Hippocampal formation (tissue), 2 donors: ENCODE measurements at places on chromosomes 12 and 14.

GRCh38 chr14:66782853-66783252 is 274.9 kb downstream of the GPHN start:
- no peak for DNase-seq

- no peak for DNase-seq
These were observed 147.1 kb upstream of the SLCO1C1 start for GRCh38 chr12:20547816-20548575.

GRCh38 chr14:23024612-23025075 is 10.1 kb downstream of the PSMB5 start:
- no peak for DNase-seq

DNA sequence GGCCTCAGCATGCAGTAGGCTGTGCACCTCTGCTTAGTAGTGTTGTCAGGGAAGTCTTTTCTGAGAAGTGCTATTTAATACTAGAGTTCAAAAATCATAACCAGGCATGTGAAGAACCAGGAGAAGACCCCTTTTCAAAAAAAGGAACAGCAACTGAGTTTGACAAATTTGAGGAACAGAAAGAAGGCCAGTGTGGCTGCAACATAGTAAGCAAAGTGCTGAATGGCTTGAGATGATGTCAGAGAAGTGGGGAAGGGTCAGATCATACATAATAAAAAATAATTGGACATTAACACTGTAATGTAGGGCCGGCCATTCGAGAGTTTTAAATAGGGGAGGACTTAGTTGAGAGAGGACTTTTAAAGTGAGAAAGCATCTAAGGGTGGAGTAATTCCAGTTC is 11.1 kb upstream of the CNTN1 start:
- no peak for DNase-seq

- DNase-seq = no peak
These were observed 5.6 kb upstream of the MYL6B start for GRCh38 chr12:56146492-56147460.

GRCh38 chr12:112413855-112414625 is 4.6 kb upstream of the RPL6 start:
- DNase-seq = no peak

DNA sequence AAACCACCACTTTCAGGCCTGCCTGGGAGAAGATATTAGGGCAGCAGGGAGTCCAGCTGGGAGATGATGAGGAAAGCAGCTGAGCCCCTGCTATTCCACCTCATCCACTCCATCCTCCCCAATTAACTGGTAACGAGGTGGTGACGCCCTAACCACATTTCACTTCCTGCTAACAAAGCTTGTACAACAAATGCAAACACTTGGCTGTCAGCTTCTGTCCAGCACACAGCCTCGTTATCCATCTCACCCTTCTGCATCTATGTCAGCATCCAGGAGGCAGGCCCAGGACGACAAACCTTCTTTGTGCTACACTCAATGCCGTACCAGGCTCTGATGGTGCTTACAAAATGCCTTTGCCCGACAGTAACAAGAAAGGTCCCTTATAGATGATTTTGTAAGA is 225.4 kb downstream of the APAF1 start:
- DNase-seq = peak; percentile 91

DNA sequence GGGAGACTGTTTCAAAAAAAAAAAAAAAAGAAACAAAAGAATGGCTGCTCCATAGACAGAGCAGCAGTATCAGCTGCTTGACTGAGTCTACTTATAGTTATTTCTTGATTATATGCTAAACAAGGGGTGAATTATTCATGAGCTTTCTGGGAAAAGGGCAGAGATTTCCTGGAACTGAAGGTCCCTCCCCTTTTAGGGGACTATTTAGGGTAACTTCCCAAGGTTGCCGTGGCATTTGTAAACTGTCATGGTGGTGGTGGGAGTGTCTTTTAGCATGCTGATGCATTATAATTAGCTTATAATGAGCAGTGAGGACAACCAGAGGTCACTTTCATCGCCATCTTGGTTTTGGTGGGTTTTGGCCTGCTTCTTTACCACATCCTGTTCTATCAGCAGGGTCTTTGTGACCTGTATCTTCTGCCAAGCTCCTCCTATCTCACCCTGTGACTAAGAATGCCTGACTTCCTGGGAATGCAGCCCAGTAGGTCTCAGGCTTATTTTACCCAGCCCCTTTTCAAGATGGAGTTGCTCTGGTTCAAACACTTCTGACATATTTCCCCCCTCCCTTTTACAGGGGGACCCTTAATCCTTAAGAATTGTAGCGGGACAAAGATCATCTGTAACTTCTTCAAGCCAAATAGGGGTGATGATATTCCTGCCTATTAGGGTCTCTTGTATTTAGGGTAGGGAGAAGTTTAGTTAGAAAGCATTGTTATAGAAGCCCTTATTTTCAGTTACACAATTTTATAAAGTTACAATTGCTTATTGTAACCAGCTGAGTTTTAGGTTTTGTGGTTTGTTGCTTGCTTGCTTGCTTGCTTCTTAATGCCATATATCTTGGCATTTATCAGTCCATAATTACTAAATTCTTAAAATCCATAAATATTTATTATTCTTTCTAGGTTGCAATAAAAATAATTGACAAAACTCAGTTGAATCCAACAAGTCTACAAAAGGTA is 42.5 kb downstream of the MARK3 start:
- DNase-seq = no peak
